ENCODE measurements at places on chromosomes 5 and 9. TPM values are rescaled to one million over a fixed set of nuclear protein-coding genes. Genes with fewer than 3 reads are reported as not detected.

- no peak for DNase-seq
Observed at GRCh38 chr5:79032031-79032695, 37.3 kb downstream of the DMGDH start.

- no peak for DNase-seq
Observed at GRCh38 chr5:60163762-60164161, 270.2 kb upstream of the PDE4D start.

GRCh38 chr5:134275822-134276221, 49.9 kb upstream of the PPP2CA start:
- no peak for DNase-seq

DNA sequence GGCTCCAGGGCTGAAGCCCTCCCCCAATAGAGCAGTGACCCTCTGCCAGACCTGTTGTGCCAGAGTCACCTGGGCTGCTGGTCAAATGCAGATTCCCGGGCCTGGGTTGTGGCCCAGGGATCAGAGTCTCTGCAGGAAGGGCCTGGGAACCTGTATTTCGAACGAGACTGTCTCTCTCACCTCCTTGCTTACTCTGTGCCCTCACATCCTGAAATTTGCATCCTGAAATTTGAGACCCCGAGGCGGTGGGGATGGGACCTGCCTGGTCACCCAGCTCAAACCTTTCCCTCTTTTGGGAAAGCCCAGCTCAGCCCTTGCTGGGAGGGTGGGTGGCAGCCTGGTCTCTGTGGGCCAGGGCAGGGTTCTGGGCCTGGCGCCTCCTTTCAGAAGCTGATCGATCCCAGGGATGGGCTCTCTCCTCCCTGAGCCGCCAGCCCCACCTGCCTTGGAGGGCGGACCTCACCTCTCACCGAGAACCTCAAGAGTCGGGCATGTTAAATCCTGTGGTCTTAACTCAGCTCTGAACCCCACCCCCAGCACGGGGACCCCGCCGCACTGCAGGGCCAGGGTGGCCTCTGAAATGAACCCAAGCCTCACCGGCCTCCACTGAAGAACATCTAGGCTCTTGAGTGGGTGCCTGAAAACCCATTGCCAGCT, 44.0 kb upstream of the IER5L start:
- DNase-seq = no peak

DNA sequence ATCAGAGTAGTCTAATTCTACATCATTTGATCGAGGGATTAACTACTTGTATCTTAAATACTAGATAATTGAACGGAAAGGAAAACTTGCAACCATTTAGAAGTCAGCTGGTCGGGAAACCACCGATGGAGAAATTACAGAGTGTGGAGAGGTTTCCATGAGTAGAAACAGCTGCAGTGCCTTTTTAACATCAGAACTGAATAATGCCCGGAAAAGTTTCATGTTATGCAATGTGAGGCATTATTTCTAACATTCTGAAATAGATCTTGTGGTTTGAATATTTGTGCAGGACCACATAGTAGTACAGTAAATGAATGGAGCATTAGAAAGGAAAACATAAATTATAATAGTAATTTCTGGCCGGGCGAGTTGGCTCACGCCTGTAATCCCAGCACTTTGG, 88.1 kb upstream of the RNF180 start:
- no peak for DNase-seq

- DNase-seq = peak; percentile 59
Observed at GRCh38 chr5:140372971-140373487, 13.0 kb downstream of the SLC4A9 start.

GRCh38 chr5:134133995-134134541, 19.6 kb downstream of the TCF7 start:
- no peak for DNase-seq

- DNase-seq = no peak
Observed at GRCh38 chr5:133271606-133272005, 219.8 kb downstream of the HSPA4 start.

- DNase-seq = no peak
Observed at GRCh38 chr9:131633491-131634031, 88.2 kb downstream of the PRRT1B start.

- DNase-seq = no peak
Observed at GRCh38 chr5:50744776-50745175, 78.3 kb downstream of the PARP8 start.

DNA sequence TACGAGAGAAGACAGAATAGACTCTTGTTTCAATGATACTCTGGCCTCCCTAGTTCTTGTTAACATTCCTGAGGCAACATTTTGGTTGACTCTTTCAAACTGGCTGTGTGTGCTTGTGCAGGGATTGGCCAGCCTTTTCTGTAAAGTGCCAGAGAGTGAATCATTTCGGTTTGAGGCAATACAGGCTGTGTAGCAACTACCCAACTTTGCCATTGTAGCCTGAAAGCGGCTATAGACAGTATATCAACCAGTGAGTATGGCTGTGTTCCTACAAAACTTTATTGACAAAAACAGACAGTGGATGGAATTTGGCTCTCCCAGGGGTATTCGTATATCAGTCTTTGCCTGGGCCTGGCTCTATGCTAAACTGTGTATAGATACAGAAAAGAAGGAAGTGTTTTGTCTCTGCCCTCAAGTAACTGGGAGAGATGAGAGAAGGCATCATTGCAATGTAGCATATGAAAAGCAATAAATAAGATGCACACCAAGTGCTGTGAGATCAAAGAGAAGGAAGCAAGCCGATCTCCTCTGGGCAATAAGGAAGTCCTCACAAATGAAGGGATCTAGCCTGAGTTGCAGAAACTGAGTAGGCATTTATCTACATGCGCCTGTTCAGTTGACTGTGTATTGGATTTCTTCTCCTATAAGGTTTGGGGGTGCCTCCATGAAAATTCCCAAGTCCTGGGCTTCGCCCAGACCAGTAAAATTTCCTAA, 568.0 kb upstream of the KLF4 start:
- no peak for DNase-seq

- DNase-seq = no peak
Observed at GRCh38 chr9:80066931-80067330, 495.2 kb downstream of the TLE4 start.

DNA sequence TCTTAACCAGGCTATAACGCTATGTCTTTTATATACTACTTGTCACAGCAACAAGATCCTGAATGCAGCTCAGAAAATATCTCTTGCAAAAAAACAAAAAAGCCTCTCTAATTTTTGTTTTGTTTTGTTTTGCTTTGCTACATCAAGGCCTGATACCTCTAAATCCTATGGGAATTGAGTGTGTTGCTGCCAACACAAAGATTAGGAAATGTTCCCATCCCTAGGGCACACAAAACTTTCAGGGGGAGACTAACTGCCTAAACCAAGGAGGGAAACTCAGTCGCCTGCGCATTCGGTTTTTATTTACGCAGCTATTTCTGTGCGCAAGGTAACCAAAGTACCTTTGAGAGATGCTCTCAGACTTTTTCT, 1.7 kb downstream of the SSBP2 start:
- no peak for DNase-seq

Gene EEIG1
- total RNA-seq = 232 TPM

Gene RORB
- total RNA-seq = 0.16 TPM

Gene MELK
- 74.9 TPM for total RNA-seq

Gene TRUB2
- 25.5 TPM for total RNA-seq

Gene ARL14EPL
- total RNA-seq = not detected

Gene PCDHA1
- not detected for total RNA-seq

Data from activated CD8-positive, alpha-beta T cell treated with anti-CD3 and anti-CD28 coated beads, Interleukin-2, amount 10 ng/mL, durations not matched to agents 7 days and 5 days (primary cell).